ENCODE measurements at places on chromosomes 3 and 15. TPM values are rescaled to one million over a fixed set of nuclear protein-coding genes. Genes with fewer than 3 reads are reported as not detected.

The IL12A gene
- total RNA-seq: not detected

DNA sequence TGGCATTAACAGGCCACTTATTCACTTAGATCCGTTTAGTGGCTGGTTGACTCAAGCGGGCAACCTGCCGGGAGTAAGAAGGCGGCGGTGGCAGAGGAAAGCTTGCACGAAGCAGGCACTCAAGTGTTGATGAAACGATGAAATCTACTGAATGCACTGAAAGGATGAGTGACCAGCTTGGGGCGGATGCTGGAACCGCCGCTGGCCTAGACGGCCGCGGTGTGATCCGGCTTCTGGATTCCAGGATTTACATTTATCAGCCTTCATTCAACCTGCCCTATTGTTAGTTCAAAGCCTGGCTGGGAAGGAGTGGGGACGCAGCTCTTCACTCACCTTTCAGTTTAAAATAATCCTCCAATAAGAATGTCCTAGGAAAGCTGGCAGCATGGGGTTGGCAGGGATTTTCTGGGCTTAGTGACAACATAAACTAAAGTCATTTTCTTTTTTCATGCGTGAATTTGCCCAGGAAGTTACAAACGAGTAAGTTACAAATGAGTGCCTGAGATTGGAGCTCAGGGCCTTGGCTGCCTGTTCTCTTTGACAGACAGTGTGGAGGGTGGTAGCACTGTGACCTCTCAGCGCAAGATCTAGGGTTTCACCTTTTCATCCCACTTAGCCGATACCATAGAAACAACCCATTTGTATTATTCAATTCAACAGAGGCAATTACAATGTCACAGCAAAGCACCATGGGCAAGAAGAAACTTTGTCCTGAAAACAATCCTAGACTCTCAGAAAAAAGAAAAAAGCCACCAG, 1.1 kb upstream of the PLCH1 start:
- DNase-seq: no peak

The PLA2G4B gene
- total RNA-seq: 6.8 TPM

DNA sequence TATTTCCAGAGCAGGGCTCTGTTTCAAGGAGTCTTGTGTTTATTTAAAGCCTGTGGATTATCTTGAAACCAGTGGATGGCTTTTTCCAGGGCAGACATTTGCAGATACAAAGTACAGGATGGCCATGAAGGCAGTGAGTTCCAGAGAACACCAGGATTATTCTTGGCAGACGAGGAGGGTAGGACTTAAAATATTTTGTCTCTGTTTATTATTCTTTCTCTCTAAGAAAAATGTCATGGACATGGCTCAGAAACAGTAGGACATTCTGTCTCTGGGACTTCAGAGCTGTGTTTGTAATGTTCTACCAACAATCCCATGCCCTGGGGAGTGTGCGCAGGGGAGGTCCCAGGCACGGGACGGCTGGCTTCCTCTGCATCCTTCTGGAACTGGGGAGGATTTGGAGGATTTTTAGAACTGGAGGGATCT, 125.9 kb downstream of the ATP10A start:
- no peak for DNase-seq

- DNase-seq: no peak
Observed at GRCh38 chr15:77889009-77889806, 188.3 kb downstream of the TBC1D2B start.

DNA sequence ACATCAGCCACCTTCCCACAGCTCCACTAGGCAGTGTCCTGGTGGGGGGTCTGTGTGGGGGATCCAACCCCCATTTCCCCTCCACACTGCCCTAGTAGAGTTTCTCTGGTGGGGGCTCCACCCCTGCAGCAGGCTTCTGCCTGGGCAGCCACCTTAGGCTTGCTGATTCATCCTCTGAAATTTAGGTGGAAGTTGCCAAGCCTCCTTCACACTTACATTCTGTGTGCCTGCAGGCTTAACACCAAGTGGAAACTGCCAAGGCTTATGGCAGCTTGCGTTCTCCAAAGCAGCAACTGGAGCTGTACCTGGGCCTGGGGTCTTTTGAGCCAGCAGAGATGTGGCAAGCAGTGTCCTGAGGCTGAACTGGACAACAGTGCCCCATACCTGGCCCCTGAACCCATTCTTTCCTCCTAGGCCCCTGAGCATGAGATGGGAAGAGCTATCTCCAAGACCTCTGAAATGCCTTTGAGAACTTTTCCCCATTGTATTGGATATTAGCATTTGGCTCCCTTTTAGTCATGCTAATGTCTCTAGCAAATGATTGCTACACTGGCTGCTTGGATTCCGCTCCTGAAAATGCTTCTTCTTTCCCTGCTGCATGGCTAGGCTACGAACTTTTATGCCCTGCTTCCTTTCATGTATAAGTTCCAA, 32.5 kb downstream of the CPN2 start:
- no peak for DNase-seq

GRCh38 chr15:69000725-69001503, 13.6 kb upstream of the NOX5 start:
- DNase-seq: no peak

The MYZAP gene
- total RNA-seq: not detected

DNA sequence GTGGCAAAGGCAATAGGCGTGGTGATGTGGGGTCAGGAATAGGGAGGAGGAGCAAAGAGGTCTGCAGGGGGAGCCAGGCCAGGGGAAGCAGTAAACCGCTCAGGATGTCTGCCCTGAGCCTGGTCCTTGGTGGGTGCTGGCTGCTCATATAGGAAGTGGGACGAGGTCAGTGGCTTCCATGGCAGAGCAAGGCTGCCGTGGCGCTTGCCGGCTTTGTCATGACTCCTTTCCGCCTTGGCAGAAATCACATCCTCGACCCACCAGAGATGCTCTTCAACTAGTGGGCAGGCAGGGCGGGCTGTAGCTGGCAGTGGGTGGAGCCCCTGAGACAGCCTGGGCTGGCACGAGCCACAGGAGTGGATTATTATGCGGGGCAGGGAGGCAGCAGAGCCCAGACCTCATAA, 13.1 kb upstream of the SKOR1 start:
- no peak for DNase-seq

DNA sequence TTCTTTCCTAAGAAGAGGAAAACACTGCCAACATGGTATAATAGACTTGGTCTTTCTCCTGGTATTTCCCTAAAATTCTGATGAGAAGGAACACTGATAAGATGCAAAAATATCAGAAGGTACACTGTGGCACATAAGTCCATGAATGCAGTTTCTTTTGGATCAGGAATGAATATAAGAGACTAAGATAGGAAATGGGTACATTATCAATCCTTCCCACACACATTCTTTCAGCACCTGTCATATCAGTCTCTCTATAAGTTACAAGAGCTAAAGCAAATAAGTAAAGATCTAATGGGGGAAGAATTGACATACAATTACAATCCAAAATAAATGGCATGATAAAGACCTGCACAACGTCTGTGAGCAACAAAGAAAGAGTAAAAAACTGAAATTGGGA, 1101.0 kb downstream of the ROBO2 start:
- no peak for DNase-seq

DNA sequence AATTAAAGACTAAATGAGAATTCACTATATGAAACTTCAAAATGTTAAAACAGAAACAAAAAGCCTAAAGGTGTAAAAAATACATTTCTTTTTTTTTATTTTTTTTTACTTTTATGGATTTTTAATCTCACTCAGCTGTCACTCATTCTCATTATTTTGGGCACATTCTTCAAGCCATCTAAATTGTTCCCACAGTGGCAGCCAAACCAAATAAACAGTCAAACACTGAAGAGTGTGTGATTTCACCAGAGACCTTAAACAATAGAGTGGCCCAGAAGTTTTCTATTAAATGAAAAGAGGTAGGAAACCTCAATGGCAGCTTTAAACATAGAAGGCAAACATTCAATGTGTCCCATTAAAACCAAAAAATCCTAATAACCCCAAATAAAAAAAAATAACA, 616.1 kb downstream of the OTOL1 start:
- DNase-seq: no peak

The MESP2 gene
- not detected for total RNA-seq

DNA sequence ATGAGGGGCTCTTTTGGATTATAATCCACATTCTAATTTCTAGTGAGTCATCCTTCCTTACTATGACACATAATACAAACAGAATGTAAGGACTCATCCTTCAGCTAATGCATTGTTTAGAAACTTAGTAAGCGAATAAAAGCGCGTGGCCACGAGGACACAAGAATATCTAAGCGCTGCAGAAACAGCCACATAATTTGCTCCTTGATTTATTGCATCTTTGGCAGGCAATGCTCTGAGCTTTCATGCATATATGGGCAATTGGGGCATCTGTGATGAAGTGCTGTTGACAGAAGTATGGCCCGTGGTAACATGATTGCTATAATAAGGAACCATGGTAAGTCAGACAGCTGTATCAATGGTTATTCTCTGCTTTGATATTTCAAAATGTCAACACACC, 191.3 kb upstream of the ZNF385D start:
- DNase-seq: no peak

DNA sequence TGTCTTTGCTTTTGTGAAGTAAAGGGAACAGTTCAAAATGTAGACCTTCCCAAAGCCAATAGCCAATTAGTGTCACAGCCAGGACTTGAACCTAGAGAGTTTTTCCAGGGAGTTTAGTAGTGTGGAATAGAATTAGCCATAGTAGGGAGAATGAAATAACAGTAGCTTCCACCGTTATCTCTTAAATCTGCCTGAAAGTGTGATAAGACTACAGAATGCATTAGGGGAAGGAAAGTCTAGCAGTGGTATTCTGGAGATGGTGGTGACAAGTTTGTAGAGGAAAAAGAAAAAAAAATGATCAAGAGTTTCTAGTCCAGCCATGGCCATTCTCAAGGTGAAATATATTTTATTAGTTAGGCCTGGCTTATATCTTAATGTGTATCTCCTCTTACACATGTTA, 13.8 kb downstream of the ATP11B start:
- no peak for DNase-seq

DNA sequence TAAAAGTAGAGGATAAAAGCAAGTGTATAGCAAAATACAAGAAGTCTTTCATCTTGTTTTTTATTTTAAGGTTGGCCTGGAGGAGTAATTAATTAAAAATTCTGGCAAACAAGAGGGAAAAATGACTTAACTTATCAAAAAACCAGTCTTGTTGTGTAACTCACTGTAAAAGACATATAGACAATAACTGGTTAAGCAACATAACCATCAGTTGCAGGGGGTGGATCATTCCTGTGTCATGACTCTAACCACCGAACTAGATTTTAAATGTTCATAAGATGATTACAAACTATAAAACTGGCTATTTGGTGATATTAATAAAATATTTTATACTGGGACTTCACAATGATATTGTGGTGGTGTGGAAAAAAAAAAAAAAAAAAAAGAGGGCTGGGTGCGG, 130.6 kb downstream of the STAG1 start:
- DNase-seq: no peak

The ABTB1 gene
- 21.7 TPM for total RNA-seq

GRCh38 chr3:67305922-67306321, 307.8 kb downstream of the KBTBD8 start:
- no peak for DNase-seq

The SLC22A13 gene
- 0.44 TPM for total RNA-seq

GRCh38 chr3:54353946-54354345, 231.6 kb downstream of the CACNA2D3 start:
- DNase-seq: no peak

GRCh38 chr15:70494852-70495571, 268.3 kb downstream of the UACA start:
- DNase-seq: no peak

- no peak for DNase-seq
Observed at GRCh38 chr15:74383286-74383685, 15.8 kb upstream of the CYP11A1 start.

The UROC1 gene
- total RNA-seq: not detected

- DNase-seq: no peak
Observed at GRCh38 chr3:106167728-106168127, 298.9 kb upstream of the CBLB start.

Data from CD8-positive, alpha-beta memory T cell (primary cell).